ENCODE measurements at places on chromosomes 16 and 17. TPM values are rescaled to one million over a fixed set of nuclear protein-coding genes. Genes with fewer than 3 reads are reported as not detected.

DNA sequence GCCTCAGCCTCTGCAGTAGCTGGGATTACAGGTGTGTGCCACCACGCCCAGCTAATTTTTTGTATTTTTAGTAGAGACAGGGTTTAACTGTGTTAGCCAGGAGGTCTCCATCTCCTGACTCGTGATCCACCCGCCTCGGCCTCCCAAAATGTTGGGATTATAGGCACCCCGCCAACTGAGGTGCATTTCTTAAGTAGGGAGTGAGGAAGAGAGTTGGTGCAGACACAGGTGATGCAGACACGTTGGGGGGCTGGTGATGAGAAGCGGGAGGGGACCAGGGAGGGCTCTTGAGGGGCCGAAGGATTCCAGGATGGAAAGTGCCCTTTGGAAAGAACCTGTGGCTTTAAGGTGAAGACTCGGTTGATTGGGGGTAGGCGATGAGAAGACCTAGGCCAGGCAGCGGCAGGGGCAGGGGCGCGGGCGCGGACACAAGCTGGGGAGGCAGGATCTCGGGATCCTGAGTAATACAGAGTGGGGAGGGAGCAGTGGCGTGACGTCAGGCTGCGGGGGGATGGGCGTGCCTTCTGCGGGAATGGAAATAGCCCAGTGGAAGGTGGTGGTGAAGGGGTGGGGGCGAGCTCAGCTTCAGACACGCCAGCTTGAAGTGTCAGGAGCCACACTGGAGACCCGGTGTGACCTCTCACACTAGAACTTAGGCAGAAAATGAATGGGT is 2.5 kb upstream of the ATP6V0C start:
- H3K36me3 ChIP-seq = no peaks in the 10 kb centered on the region
- no peaks in the 10 kb centered on the region for H3K27me3 ChIP-seq
- peak; percentile 57 for DNase-seq

GRCh38 chr17:8332688-8333087 is 7.0 kb upstream of the ODF4 start:
- H3K36me3 ChIP-seq = no peaks in the 10 kb centered on the region
- no peaks in the 10 kb centered on the region for H3K27me3 ChIP-seq
- no peaks in the 10 kb centered on the region for H3K4me1 ChIP-seq
- no peak overlapping the region for H3K4me3 ChIP-seq
- H3K27ac ChIP-seq = no peak overlapping the region
- no peak for DNase-seq

MARCHF10 gene
- 0.39 TPM for total RNA-seq

KRTAP9-8 gene
- total RNA-seq = not detected

DRC3 gene
- total RNA-seq = 0.31 TPM
